ENCODE measurements at places on chromosomes 13 and 19.

DNA sequence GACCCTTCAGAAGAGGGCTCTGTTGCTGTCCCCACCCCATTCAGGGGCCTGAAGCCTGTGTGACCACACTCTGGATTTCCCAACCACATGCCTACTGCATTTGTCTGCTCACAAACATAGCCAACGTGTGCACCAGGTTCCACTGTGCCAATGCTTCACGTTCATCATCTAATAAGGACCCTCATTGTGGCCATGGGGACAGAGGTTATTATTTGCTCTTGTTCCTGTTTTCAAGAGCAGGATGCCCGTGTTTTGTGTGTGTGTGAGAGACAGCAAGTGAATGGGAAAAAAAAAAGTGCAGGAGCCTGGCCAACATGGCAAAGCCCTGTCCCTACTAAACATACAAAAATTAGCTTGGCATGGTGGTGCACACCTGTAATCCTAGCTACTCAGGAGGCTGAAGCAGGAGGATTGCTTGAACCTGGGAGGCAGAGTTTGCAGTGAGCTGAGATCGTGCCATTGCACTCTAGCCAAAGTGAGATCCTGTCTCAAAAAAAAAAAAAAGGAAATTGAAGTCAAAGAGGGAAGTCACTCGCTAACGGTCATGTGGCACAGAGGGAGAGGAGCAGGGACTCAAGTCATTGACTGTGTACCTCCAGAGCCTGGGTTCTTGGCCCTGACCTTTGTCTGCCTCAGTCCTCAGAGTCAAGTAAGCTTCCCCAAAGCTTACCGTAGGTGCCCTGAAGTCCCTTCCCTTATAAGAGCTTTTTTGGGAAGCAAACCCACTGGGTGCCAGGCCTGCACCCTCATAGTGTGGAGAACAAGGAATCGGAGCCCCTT lies 6.9 kb downstream of the B3GNT8 start:
- DNase-seq, result no peak

DNA sequence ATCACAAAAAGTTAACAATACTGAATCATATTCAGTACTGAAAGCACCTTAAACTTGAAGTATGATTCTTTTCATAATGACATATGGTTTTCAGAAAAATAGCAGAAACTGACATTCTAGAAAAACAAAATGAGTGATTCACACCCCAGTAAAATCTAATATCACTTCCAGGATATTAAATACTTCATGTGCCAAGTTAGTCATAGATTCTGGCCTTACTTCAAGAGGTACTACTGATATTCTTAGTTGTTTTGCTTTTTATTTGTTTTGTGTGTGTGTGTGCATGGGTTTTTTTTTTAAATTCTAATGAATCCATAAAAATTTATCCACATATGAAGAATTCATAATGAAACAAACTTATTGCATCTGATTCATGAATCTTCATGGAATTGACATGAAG lies 207.9 kb upstream of the UFM1 start:
- DNase-seq, result no peak

DNA sequence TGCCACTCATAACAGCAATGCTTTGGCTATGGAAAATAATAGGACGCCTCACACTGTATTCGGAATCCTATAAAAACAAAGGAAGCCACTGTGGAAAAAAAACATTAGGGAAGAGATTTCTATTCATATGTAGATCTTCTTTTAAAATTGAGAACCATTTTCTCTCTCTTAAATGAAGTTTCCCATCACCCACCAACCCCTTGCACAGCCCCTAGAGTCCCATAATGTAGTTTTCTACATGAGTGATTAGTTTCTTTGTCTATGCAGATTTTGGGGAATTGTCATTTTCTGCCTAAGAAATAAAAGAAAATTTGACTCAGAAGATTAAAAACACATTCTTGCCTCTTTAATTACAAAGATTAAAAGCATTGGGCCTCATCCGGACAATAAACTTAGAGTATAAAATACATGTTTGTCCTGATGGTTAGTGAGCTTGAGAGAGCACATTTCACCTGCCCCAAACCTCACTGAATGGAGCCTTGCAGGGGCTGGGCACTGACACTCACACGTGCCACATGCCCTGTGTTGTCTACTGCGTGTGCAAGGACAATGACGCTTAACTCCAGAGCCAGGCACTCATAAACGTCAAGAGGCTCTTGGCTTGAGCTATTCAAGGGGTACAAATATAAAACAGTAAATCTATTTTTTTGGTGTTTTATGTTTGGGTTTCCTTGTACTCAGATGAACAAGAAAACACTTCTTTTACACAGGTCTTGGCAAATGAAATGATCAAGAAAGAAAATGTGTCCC lies 40.0 kb upstream of the KL start:
- no peak for DNase-seq

- no peak for DNase-seq
Measured at GRCh38 chr13:29918845-29919244, 68.4 kb upstream of the UBL3 start.

DNA sequence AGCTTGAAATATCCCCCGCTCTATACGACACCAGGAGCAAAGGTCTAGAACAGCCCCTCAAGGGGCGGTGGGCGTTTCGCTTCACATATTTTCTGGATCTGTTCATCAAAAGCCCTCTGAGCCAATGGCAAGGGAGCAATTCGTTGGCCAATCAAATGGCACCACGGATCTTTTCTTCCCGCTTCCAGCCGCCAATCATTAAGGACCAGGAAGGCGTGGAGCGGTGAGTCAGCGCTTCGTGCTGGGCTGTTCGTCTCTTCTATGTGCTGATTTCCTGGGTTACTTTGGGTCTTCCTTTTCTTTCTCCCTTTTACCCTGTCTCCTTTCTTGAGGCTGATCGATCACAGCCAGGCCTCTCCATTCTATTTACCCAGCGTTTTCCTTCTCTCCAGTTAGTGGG lies at the start of gene NLRP4:
Gene NLRP4 (plus strand): TSS at position 201 of the 400 bp plus-strand sequence. CDS start 15,541 bp downstream, outside the sequence.
- no peak for DNase-seq

- no peak for DNase-seq
Measured at GRCh38 chr19:19672816-19673215, 4.2 kb downstream of the ZNF101 start.

DNA sequence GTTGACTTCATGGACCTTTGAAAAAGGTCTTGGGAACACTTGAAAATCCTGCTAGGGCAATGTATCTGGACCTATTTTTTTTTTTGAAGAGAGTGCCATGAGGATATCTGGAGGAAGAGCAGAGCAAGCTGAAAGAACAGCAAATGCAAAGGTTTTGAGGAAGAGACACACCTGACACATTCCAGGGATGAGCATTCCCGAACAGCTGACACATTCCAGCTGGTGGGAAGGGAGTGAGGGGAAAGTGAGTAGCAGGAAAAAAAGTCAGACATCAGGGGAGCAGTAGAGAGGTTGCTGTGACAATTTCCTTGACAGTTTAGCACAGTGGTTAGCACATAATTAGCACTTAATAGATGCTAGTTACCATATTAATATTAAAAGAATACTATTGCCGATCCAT lies 14.7 kb downstream of the DGKH start:
- DNase-seq, result no peak

- DNase-seq, result no peak
Measured at GRCh38 chr19:48879025-48879637, 6.9 kb downstream of the PPP1R15A start.

DNA sequence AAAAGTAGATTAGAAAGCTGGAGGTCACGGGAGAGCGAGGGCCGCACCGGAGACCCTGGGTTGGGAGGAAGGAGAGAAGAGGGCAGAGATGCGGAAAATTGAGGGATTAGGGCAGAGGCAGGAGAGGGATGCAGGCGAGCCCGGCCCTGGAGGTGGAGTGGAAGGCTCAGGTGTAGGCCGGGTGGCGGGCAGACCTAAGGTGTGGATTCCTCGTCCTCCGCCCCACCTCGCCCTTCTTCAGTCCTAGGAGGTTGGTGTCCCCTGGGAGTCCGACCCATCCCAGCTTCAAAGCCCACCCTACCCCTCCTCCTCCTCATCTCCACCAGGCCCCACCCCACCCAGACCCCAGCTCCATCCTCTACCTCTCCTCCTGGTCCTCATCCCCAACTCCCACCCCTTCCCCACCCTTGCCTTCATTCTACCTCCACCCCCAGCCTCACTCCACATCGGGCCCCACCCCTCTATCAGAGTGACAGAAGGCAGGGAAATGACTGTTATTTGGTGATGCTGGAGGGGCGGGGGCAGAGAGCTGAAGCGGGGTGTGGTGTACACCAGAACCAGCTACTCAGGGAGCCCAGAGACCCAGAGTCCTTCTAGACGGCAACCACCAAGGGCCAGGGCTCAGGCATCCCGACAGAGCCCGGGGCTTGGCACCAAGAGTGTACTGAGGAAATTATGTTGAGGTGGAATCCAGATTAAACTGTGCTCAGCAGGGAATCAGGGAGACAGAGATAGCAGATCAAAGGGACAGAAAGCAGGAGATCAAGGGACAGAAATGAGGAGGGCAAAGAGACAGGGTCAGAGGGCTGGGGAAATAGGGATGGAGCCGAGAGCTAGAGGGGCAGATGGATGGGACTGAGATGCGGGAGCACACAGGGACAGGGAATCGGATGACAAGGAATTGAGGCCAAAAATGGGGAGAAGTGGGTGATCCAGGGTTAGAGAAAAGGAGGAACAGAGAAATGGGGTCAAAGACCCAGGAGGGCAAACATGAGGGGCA lies 6.4 kb downstream of the ERFL start:
- no peak for DNase-seq

DNA sequence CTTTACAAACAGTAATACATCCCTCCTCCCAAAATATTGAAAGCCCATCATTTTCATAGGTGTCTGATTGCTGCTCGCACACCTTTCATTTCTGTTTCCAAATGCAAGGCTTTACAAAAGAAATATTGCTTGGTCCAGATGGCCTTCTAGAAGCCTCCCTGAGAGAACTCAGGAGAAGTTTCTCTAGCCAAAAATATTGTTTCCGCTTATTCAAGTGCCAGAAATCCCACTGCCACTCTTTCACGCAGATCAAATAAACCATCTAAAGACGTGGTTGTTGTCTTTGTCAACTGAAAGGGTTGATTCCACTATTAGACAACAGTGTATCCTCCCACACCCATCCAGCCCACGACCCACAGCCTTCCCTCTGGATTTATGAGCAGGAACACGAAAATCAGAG lies 96.2 kb downstream of the ZIC5 start:
- DNase-seq, result no peak

Measured in A673 (cell line).